Urinary bladder (tissue), 4 donors: ENCODE measurements at places on chromosomes 4 and X.

- DNase-seq, result no peak
Observed at GRCh38 chr4:2745981-2746806, 9.9 kb downstream of the TNIP2 start.

GRCh38 chr4:119207051-119207450 is 5.5 kb upstream of the USP53 start:
- DNase-seq, result no peak

DNA sequence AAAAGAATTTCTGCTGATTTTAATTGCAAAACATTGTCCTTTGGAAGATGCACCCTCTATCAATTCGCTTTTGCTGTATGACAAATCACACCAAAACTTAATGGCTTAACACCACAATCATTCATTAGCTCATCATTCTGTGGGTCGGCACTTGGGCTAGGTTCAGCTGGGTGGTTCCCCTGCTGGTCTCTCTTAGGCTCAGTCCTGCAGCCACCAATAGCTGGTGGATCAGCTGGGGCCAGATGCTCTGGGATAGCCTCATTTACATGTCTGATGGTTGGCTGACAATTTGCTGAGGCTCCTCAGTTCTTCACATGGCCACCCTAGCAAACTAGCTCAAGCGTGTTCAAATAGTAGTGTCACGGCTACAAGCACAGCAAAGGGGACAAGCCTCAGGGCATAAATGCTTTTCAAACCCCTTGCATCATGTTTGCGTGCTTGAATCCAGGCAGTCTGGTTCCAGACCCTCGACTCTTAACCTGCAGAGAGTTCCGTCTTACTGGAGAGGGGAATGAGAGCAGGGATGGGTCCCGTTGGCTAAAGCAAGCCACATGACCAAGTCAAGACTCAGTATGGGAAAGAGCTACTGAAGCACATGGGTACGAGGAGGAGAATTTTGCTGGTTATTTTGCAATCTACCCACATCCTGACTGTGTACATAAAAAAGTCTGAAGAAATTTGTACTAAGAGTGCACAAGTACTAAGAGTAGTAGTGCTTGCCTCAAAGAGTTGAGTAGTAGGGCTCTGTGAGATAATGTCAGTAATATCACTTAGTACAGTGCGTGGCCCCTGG is 7.5 kb upstream of the ACSL1 start:
- DNase-seq, result no peak

DNA sequence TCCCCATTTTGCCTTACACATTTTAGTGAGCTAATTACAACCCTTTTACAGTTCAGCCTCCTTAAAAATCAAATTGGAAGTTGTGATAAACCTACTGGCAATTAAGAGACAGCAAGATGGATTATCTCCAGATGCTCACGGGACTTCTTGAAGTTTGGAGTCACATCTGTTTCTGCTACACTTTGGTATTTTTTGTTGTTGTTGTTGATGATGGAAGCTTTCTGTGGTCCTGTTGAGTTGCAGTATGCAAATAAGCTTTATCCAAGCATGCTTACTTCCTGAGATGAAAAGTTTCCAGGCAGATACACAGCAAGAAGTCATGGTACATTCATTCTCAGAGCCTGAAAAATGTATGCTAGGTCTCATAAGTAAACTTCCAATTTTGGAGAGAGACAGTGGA is 670.0 kb upstream of the AMOT start:
- no peak for DNase-seq
